ENCODE measurements at places on chromosomes 12 and 14.

- no peak for DNase-seq
These were observed 8.1 kb downstream of the CIT start for GRCh38 chr12:119868992-119869391.

DNA sequence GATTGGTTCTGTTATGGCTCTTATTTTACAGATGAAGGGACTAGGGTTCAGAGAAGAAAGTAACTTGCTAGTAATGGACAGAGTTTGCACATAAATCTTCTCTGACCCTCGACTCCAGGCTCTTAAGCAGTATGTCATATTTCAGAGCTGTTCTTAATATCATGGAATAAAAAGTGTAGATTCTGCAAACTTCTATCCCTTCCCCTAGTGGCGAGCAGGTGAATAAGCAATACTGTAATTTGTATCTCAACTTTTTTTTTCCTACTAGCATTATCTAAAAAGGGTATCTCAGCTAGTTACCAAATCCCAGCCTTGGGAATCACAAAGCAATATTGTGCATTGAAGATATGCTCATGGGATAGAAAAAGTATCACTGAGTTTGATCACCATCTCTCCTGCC is 83.2 kb downstream of the ANO4 start:
- DNase-seq: no peak

DNA sequence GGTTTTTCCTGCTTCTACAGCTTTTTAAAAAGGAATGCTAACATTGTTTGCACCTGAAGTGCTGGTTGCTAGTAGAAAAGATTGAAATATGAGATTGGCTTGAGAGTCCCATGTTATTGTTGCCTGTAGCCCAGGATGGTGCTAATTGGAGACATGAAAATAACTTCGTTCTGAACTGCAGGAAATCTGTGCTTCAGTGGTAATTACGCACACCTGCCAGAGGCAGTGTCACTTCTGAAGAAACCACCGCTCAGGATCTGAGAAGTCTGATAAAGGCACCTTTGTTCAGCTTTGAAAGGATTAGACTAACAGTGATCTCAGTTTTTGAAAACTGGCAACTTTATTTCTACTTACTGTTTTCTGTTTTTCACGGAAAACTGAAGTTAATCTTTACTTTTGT is 15.5 kb upstream of the ATP6V0A2 start:
- DNase-seq: no peak

DNA sequence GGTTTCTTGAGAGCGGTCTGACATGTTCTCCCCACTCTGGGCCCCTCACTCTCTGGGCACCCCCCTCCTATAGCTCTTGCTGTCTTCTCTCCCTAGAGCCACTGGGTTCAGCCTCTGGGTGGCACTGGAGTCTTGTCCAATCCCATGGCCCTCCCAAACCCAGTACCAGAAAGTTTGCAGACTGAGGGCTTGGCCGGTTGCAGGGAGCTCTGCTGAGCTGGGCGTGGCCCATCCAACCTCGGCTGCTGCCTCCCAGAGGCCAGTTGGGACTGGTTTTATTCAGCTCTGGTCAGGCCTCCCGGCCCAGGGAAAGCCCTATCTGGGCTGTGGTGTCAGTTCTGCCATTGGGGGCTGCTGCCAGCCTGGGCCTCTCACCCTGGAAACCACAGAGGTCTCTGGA is 37.9 kb downstream of the ISCA2 start:
- no peak for DNase-seq

DNA sequence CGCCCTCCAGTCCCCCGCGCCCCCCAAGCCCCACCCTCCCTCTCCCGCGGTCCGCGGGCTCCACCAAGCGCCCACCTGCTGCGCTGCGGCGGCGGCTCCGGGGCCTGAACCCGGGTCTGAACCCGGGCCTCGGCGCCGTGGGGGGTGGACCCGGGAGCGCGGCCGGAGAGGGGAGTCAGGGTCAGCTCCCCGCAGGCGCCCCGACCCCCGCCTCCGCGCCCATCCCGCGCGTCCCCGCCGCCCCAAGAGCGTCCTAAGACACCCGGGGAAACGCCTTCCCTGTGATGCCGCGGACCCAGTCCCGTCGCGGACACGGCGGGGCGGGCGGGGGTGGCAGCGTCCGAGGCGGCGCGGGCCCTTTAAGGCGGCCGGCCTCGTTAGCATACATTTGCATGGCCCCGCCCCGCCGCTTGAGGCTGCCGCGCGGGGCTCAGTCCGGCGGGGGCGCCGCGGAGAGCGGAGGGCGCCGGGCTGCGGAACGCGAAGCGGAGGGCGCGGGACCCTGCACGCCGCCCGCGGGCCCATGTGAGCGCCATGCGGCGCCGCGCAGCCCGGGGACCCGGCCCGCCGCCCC is at the start of gene MMP17:
Gene MMP17, plus strand, starts transcription at position 433 of the 574 bp plus-strand sequence. Its CDS starts 102 bp downstream, at position 535.
- DNase-seq: no peak

- DNase-seq: no peak
These were observed 213.4 kb downstream of the PHETA1 start for GRCh38 chr12:111155521-111155920.

GRCh38 chr12:105369014-105369413 is 38.5 kb downstream of the C12orf75 start:
- no peak for DNase-seq

- no peak for DNase-seq
These were observed 83.5 kb upstream of the MAX start for GRCh38 chr14:65185829-65186228.

DNA sequence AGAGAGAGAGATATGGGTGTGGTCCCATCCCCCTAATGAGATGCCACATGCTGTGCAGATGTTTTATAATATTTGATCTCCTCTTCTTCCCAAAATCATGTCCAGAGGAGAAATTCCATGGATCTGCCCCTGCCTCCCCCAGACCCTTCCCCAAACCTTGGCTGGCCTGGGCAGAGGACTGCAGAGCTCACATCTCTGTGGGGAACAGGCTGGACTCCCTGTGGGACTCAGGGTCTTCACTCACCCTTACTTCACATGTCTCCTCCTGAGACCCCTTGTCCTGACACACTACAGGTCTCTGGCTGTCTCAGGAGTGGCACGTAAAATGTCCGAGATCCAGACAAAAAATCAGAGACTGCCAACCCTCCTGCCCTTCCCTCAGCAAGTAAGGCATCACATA is 76.0 kb upstream of the CAPRIN2 start:
- DNase-seq: no peak

GRCh38 chr14:99769123-99769522 is 24.1 kb upstream of the EML1 start:
- no peak for DNase-seq

DNA sequence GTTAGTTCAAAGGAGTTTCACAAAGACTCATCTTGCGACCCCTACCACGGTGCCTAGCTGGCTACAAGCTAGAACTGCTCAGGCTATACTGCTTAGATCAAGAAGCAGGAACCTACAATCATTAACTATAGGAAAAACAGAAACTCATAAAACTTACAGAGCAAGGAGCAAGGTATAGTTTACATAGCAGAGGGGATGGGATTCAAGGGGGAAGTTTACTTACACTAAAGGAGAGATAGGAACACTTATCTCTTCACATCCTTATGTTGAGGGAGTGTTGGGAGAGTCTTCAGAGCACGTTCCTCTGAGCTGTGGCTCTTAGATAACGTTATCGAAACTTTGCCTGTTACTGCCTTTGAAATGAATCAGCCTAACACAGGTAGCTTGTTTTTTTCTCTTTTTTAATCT is 58.1 kb downstream of the FSCB start:
- DNase-seq: no peak

DNA sequence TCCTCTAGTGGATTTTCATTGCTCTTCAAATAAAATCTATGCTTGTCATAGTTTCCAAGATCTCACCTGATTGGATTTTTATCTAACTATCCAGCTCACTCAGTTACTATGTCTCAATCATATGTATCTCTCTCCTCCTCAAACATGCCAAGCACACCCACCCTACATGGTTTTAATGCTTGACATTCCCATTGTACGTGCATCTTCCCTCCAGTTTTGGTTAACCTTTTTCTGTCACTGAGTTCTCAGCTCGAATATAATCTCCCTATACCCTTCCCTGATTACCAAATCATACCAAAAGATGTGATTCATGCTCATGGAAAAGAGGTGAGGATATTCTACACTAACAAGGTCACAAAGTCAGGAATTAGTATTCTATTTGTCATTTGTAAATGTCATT is 12.0 kb upstream of the PTPRQ start:
- DNase-seq: no peak

- DNase-seq: no peak
These were observed 11.7 kb downstream of the NOC4L start for GRCh38 chr12:132155771-132156572.

DNA sequence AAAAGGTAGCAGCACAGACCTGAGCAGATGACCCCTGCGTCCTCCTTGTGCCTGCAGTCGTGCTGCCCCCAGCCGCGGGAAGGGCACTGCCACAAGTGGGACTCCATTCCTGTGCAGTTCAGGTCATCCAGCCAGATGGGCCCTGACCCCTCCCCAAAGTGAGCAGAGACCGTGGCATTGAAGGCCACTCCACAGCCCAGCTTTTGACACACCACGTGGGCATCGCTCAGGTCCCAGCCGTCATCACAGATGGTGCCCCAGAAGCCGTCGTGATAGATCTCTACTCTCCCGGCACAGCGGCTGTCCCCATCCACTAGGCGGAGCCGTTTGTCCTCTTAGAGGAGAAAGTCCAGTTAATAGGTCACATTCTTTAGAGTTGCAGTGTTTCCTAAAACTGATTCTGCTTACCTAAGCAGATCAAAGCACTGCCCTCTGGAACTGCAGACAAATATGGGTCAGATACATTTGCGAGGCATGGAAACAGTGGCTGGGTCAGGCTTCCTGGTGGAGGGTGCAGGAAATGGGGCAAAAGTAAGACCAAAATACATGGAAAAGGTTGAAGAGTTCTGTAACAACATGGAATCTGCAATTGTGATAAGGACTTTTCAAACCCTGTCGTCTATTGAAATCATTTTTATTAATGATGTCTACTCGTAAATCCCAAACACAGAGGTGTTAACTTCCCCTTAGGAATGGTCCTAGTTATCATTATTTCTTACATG is 69.4 kb downstream of the CD163L1 start:
- peak; percentile 2 for DNase-seq

DNA sequence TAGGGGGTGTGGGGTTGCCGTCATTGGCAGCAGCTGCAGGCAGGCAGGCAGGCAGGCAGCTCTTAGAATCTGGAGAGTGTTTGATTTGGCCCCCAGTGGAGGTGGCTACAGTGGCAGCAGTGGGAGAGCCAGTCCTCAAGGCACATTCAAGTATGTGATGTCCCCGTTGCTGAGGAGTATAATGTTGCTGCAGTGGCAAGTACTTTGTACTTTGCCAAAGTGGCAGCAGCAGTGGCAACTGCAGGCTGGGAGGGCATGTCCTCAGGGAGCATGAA is 147.1 kb downstream of the PAPOLA start:
- DNase-seq: no peak

DNA sequence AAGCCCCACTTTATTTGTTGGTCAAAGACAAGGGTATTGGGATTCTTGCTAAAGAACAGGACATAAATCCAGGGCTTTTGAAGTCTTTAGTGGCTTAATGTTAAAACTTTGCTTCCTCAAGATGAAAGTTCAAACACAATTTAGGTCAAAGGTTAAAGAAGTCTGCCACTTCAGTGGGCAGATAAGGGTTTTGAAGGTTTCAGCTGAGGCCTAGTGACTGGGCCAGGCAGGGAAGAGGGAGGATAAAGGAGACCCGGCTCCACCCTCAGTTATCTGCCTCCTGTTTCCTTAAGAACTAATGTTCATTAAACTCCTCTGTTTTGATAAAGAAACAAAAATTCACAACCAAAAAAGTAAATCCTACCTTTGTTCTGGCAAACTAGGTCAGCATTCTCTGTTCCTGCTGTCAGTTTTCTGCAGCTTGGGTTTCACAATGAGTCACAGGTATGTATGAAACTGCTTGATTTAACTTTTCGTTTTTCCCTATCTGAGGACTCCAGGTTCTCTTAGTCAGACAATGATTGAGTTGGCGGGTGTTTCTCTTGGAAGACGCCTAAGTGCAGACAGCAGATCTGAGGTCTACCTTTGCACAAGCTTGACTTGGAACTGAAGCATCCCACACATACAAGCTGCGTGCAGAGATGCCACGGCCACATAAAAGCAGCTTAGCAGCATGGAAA is 208.3 kb downstream of the EXOC5 start:
- no peak for DNase-seq

- no peak for DNase-seq
These were observed 998.3 kb downstream of the SLC16A7 start for GRCh38 chr12:60594035-60594711.

GRCh38 chr14:67666750-67667449 is 7.5 kb downstream of the VTI1B start:
- DNase-seq: no peak

DNA sequence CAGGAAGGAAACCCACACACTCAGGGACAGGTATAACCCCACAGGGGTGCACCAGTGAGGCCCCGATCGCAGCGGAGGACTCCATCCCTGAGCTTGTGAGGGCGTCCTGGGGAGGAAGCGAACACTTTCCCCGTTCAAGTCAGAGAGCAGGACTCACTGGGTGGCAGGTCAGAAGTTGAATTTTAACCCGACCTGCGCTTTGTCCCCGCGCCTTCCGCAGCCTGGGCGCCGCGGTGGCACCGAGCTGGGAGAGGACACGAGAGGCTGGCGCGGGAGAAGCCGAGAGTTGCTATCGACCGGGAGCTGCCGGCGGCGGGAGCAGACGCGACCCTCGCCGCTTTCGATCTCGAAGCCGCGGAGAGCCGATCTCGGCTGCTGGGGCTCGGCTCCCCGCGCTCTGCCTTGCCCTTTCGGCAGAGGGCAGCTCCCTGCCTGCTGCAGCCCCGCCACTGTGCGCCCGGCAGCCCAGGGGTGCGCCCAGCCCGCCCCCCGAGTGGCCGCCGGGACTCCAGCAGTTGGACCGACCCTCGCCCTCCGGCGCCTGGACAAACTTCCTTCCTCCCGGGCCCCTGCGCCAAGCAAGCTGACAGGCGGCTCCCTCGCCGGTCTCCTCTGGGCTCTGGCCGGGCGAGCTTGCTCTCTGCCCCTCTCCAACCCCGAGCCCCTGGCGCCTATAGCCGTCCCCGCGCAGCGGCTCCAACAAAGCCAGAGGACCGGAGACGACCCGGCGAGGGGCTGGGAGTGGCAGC is 918 bp downstream of the LIN7A start:
- DNase-seq: peak; percentile 32

- no peak for DNase-seq
These were observed 15.7 kb upstream of the DLK1 start for GRCh38 chr14:100710826-100711462.

Data from NCI-H187 (cell line).